ENCODE measurements at places on chromosomes 11 and 22.

DNA sequence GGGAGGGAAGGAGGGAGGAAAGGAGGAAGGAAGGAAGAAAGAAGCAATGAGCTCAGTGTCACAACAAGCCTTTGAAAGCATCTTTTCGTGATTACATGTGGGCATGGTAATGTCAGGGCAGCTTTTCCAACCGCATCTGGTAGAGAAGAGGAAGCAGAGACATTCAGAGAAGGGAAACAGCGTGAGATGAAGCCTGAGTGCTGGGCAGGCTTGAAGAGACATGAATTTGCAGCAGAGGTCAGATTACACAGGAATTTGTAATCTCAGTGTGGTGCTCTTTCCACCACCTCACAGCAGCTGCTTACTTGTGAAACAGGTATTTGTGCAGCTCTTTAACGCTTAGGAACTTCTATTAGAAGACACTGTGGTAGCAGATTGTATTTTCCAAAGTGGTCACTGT lies 289.5 kb upstream of the C11orf87 start:
- DNase-seq = no peak

DNA sequence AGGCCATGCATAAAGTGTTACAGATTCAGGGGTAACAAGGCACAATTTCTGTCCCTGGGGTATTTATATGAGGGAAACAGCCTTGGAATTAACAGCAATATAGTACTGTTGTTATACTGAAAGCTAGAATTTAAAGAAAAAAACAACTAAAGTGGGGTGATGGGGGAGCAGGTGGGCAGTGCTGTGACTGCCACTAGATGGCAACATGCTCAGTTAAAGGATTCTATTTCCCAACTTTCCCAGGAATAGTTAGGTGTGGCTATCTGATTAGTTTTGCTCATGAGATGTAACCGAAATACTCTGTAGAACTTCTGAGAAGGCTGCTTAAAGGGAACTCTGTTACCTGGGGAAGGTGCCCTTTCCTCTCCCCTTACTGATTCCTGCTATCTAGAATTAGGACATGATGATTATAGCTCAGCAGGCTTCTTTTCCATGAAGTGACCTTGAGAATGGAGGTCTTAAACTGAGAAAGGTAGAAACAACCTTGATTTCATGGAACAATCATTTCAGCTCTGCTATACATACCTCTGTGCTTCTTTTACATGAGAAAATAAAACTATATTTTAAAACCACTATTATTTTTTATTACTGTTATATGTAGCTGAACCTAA lies 102.6 kb downstream of the RELT start:
- DNase-seq = peak; percentile 20

- DNase-seq = no peak
Measured at GRCh38 chr11:18245396-18245795, 3.1 kb downstream of the SAA2 start.

DNA sequence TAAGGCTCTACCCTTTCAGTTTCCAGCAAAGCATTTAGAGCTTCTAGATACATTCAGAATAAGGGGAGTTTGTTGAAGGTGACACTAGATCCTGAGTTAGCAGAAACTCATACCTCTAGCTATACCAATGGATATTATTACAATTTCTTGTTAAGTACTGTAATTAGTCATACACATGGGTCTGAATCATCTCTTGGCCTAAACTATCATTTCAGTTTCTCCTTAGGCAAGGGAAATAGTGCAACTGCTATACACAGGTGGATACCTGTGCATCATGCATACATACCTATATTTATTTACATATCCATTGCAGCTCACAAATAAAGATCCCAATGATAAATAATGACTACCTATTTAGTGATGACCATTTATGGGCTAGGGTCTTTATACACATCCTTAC lies 45.1 kb upstream of the PAX6 start:
- no peak for DNase-seq

- DNase-seq = no peak
Measured at GRCh38 chr11:88402784-88403183, 65.2 kb upstream of the CTSC start.

GRCh38 chr11:70477609-70478008 lies 79.3 kb downstream of the CTTN start:
- DNase-seq = no peak

DNA sequence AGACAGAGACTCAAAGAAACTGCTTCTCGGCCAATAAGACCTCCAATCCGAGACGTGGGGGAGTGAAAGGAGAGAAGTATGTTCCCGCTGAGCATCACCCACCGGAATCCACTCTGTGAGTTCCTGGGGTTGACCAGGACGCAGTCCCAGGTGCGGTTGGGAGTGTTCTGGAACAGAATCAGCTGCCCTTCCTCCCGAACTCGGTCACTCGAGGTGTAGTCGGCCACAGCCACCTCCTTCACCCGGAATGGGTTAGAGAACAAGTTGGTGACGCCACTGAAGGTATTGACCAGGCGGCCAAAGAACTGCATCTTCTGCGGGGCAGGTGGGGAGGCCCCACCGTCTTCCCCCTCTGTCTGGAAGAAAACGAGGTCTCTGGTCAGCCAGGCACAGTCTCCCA lies 12.5 kb downstream of the PLA2G6 start:
- no peak for DNase-seq

GRCh38 chr11:59918987-59919589 lies 19.1 kb upstream of the OOSP1 start:
- DNase-seq = no peak

- DNase-seq = peak; percentile 57
Measured at GRCh38 chr22:25564320-25564978, at the start of gene GRK3. GRK3 (plus strand) TSS chr22:25564675; CDS start chr22:25565041, 366 bp downstream.

All from SHP77 (cell line).